Esophagus mucosa (tissue), 1 donor: ENCODE measurements at places on chromosomes 16 and 17. TPM values are rescaled to one million over a fixed set of nuclear protein-coding genes. Genes with fewer than 3 reads are reported as not detected.

DNA sequence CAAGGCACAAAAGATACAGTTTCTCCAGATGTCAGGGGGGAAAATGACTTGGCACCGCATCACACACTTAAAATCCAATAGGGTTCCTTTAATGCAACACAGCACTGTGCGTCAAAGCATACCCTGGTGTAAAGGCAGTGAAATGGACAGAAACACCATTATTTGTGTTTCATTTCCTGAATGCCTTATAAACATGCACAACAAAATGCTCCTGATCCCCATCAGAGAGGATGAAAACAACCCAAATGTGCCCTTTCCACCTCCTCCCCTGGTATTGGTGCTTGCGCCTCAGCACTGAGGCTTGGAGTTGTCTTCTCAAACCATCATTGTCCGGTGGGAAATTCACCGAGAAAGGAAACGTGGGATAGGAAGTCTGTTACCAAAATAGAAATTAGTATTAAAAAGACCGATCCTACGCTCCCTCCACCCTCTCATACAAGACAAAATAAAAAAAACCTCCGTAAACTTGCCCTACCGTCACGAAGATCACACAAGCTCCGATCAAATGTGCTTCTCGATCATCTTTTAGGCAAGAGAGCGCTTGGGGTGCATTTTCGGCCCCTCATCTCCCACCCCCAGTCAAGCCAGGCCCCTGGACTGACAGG is 722 bp downstream of the CDC27 start:
- ATAC-seq, result no peak

DNA sequence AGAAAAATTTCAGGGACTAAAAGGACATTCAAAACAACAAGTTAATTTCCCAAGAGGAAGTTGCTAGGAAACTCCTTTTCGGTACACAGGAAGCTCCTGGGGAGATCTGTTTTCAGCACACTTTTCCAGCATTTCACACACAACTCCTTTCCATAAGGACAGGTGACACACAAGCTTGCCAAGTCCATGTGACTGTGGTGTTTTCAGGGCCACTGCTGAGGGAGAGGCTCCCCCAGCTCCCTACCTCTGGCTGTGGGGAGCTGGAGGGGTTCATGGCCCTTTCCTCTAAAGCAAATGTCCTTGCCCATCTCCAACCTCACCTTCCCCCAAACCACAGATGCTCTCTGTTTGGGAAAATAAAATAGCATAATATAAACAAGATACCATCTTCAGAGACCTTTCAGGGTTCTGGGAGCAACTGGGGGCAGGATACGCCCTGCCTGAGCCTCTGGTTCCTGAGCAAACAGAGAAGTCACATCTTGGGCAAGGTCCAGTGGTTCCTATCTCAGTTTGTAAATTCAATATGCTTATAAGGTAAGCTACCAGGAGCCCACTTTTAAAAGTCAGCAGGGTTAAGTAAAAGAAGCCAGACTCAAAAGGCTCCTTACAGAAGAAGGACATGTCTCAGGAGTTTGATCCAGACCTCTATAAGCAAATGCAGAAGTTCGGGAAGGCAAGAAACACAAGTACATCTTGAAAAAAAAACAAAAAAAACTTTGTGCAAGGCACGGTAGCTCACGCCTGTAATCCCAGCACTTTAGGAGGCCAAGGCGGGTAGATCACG is 3.0 kb downstream of the PDZD9 start:
- no peak for ATAC-seq

- peak; percentile 26 for ATAC-seq
These were observed 58.7 kb downstream of the RTN4RL1 start for GRCh38 chr17:1966274-1967086.

- ATAC-seq, result no peak
These were observed 58.3 kb downstream of the VPS35L start for GRCh38 chr16:19613834-19614233.

GRCh38 chr17:48148029-48148770 is 40.6 kb downstream of the SNX11 start:
- ATAC-seq, result no peak

DNA sequence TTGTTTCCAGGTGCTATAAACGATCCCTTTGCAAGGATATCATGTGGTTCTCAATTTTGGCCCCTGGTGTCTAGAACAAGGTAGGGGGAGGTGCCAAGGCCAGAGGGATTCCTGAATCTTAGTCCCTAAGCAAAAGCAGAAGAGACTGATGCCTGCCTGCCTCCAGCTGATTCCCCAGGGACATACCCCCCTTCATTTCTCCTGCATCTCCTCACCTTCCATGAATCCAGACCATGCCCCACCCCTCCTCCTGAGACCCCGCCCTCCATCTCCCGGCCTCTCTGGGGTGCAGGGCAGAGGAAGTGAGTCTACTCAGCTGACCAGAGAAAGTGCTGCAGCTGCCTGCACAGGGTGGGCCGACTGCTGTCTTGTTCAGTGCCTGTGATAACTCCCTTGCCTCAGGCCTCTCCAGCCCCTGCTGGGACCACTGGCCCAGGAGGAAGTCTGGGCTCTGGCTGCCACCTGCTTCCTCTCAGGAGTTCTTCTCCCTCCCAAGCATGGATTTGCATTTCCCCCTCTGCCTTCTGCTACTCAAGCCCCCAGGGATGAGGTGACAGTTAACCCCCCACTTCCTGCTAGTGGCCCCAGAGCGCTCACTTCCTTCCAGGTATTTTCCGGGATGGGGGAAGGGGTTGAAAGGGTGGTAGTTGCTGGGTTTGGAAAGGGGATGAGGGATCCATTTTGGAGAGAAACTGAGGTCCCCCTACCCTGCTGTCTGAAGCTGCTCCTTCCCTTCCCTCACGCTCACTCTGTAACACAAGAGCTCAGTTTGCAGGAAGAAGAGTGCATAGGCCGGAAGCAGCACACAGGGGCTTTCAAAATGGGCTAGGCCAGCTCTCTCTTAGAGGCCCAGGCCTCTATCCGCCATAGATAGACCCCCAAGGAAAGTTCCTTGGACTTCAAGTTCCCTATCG is 10.5 kb upstream of the TSPOAP1 start:
- ATAC-seq, result peak; percentile 28

DNA sequence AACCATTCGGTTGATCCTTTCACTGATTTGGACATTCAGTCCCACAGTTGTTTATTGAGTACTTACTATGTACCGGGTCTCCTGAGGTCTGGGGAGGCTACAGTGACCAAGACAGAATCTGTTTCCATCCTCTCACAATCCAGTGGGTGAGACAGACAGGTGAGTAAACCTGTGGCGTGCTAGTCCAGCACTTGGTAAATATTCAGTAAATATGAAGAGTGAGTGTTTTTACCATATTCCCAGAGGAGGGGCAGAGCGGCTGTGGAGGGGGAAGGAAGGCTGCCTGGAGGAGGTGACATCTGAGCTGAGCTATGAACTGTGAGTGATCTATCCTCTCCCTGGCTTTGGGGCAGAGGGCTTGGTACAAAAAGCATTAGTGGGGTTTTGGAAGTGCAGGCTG is 31.4 kb downstream of the CCR7 start:
- no peak for ATAC-seq

DNA sequence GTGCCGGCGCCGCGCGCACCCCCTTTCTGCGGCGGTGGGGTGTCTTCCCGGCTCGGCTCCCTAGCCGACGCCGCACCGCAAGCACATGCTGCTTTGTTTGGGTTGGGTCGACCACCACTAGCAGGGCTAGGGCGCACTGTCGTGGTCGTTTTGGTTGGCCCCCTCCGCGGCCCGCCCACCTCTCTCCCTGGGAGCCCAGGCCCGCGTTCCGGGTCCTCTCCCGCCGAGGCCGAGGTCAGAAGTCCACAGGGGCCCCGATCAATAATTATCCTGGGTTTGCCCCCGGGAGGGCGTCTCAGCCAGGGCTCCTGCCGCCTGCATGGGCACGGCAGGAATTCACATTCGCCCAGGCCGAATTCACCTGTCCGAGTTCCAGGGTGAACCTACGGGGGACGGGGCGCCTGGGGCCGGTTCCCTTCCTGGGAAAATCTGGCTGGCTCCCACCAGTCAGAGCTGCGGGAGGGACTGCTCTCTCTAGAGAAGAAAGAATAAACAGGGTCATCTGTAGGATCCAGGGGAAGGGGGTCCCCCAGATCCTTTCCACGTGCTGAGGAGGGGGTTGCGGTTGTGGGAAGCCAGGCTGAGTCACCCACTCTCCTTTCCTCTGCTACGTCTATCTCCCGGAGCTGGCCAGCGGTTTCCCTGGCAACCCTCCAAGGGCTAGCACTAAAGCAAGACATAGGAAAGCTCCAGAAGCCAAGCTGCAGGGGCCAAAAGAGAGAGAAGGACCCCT is 584 bp upstream of the STAT5B start:
- ATAC-seq, result peak; percentile 22

KRTAP9-4 gene
- not detected for total RNA-seq

DNA sequence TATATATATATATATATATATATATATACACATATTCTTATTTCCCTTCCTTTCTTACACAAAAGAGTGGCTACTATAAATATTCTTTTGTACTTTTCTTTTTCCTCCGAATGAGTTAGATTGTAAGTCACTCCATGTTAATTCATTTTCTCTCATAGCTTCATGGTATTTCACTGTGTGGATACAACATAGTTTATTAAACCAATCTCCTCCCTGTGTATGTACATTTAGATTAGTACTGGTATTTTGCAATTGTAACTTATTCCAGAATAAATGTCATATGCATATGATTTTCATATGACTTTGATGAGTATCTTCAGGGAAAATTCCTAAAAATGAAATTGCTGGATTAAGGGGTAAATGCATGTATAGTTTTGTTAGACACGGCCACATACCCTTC is 20.0 kb upstream of the FA2H start:
- no peak for ATAC-seq

DNA sequence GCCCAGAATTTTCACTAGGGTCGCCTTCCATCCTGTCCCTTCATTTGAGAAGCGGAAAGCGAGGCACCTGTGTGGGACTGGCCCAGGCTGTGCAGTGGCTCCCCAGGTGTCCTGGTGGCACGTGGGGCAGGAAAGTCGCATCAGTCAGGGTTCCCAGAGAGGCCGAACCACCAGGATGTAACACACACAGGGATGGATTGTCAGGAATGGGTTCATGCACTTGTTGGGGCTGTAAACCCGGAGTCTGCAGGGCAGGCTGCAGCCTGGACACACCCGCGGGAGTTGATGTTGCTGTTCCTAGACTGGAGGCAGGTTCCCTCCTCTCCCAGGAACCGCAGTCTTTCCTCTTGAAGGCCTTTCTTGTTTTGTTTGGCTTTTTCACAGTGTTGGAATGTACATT is 30.7 kb upstream of the RPTOR start:
- ATAC-seq, result no peak

DNA sequence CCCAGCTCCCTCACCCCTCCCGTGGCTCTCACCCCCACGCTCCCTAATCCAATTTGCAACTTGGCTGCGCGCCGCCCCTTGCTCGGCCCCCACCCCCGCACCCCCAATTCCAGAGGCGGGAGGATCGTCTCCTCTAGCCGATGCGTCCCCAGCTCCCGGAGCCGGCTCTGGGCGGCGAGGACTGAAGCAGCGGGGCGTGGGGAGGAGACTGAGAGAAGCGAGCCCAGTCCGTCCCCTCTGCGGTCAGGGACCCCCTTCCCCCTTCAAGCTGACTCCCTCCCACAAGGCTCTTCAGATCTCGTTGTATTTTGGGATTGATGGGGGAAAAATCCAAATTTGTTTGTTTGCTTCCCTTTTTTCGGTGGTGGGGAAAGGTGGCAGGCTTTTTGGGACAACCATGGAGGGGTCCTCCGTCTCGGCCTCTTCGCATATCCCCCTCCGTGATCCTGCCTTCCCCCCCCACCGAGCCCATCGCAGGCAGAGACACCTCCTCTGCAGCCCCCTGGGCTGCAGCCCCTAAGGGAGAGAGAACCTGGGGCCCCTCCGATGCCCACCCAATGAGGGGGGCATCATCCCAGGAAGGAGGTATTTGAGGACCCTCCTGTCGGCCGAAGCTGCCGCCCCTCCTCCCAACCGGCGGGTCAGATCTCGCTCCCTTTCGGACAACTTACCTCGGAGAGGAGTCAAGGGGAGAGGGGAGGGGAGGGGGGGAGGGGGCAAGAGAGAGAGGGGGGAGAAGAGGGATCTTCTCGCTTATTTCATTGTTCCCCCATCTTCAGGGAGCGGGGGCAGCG is 466 bp downstream of the NEUROD2 start:
- no peak for ATAC-seq

- ATAC-seq, result no peak
These were observed 62.3 kb downstream of the WSB1 start for GRCh38 chr17:27356091-27356705.

GRCh38 chr17:47720754-47721533 is 12.1 kb upstream of the TBX21 start:
- ATAC-seq, result peak; percentile 74

DNA sequence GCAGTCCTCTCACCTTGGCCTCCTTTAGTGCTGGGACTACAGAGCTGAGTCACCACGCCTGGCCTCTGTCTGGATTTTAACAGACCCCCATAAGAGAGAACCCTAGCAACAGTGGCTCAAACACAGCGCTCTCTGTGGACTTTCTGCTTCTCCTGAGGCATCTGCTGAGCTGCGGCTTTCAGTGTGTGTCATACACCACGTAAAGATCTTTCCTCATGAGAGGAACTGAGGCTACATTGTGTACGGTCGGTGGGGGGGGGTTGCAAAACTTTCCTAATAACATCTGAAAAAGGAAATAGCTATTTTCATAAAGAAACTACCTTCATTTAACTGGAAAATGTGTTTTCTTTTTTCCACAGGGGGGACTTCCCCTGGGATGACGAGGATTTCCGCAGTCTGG is 32.9 kb downstream of the DEF8 start:
- no peak for ATAC-seq

GRCh38 chr17:2721603-2722002 is 10.0 kb upstream of the CLUH start:
- ATAC-seq, result no peak

- ATAC-seq, result no peak
These were observed 62.2 kb downstream of the TNRC6C start for GRCh38 chr17:78020717-78021108.

GRCh38 chr17:73039282-73039681 is 53.2 kb downstream of the SLC39A11 start:
- ATAC-seq, result no peak

TCAP gene
- total RNA-seq, result 0.40 TPM

HLF gene
- 10.8 TPM for total RNA-seq

- ATAC-seq, result peak; percentile 34
These were observed 13.3 kb downstream of the MIS12 start for GRCh38 chr17:5499476-5500231.

DNA sequence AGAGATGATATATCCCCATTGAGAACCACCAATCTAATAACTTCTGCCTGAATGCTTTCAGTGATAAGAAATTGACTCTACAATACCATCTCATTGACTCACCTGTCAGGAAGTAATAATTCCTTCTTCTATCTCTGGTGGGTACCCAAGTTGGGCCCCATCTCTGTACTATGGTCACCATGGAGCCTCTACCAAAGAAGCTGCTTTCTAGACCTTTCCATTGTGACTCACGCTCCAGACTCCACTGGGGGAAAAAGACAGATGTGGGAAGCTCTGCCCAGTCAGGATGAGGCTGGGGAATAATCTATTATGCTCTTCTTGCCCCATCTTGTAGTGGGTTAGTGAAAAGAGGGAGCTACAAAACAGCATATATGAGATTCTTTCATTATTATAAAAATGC is 100.4 kb downstream of the COPRS start:
- no peak for ATAC-seq

ANKFY1 gene
- 31.6 TPM for total RNA-seq

DNA sequence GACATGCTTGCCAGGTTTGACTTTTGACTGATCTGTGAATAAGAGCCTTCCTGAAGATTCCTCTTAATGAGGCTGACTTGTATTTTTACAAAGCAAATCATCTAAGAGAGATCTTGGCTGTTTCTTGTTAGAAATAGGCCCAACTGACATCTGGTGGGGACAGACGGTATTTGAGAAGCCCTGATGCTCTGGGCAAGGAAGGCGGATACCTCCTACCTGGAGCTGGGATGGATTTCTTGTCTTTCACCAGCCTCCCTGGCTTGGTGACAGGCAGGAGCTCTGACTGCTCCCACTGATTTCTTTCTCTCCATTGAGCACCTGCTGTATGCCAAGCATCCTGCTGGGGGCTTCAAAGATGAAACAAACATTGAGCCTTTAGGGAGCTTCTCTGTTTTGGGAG is 40.4 kb downstream of the AKAP1 start:
- no peak for ATAC-seq
